Thoracic aorta (tissue), 2 donors: ENCODE measurements at places on chromosomes 5 and 9.

DNA sequence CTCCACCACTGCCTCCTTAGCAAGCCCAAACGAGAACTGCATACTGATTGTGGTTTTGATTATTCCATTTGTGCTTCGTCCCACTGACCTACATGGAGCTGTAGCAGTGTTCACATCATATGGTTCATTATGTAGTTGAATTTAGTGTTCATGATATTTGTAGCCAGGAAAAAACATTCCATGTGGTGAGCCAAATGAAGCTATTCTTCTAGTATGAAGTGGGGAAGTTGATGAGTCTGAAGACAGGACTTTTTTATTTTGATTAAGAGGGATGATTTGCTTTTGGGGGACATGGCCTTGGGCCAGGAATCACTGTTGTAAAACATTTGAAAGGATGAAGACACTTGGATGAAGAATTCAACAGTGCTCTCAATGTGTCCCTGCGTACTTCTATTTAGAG, 192.9 kb upstream of the SLC27A6 start:
- H3K4me3 ChIP-seq = no peak overlapping the region
- peaks cover 16% of the 10 kb centered on the region for H3K4me1 ChIP-seq
- no peak overlapping the region for H3K27ac ChIP-seq
- H3K36me3 ChIP-seq = no peaks in the 10 kb centered on the region
- no peak for DNase-seq

DNA sequence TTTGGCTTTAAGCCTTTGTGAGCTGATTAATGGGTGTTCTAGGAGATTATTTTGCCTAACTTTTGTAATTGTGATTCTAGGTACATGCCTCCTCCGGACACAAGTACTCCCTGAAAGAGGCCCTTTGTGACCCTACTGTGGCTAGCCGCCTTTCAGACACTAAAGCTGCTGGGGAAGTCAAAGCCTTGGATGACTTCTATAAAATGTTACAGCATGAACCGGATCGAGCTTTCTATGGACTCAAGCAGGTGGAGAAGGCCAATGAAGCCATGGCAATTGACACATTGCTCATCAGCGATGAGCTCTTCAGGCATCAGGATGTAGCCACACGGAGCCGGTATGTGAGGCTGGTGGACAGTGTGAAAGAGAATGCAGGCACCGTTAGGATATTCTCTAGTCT, 13.6 kb downstream of the ITGA1 start:
- H3K36me3 ChIP-seq = no peaks in the 10 kb centered on the region
- H3K27me3 ChIP-seq = no peaks in the 10 kb centered on the region
- H3K4me3 ChIP-seq = peak overlapping the region; percentile 82
- H3K4me1 ChIP-seq = peaks cover 50% of the 10 kb centered on the region
- H3K27ac ChIP-seq = peak overlapping the region; percentile 95

- no peaks in the 10 kb centered on the region for H3K36me3 ChIP-seq
- H3K4me1 ChIP-seq = no peaks in the 10 kb centered on the region
- no peak for DNase-seq
- H3K27ac ChIP-seq = no peak overlapping the region
These were observed 152.2 kb upstream of the IRX2 start for GRCh38 chr5:2903451-2904395.

- no peak for DNase-seq
- no peaks in the 10 kb centered on the region for H3K36me3 ChIP-seq
These were observed 770.2 kb upstream of the FAM174A start for GRCh38 chr5:99765011-99765410.

GRCh38 chr5:94832685-94833084, 214.2 kb downstream of the SLF1 start:
- H3K36me3 ChIP-seq = no peaks in the 10 kb centered on the region
- H3K4me1 ChIP-seq = no peaks in the 10 kb centered on the region
- no peak overlapping the region for H3K4me3 ChIP-seq
- no peak overlapping the region for H3K27ac ChIP-seq
- DNase-seq = no peak
